Fibroblast of villous mesenchyme (primary cell): ENCODE measurements at places on chromosomes 7 and 10. TPM values are rescaled to one million over a fixed set of nuclear protein-coding genes. Genes with fewer than 3 reads are reported as not detected.

GRCh38 chr10:80290474-80291220, 1.2 kb upstream of the MAT1A start:
- DNase-seq: no peak

DNA sequence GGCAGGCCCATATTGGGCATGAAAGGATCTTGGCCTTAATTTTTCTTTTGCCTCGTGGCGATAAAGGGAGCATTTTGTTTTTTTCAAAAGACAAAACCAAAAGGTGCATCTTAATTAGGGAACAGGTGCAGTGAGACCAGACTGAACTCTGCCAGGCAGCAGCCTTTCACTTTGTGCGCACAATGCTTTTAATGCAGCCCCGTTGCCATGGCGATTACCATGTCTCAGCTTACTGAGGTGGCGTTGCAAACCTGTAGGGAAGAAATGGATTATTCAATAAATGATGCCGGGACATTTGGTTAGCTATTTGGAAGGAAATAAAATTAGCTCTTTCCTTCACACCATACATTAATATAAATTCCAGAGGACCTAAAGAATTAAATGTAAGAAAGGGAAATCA, 61.9 kb downstream of the MYL10 start:
- no peak for DNase-seq

GRCh38 chr7:95327356-95327755, 3.0 kb upstream of the PON1 start:
- no peak for DNase-seq

- DNase-seq: no peak
These were observed 14.4 kb downstream of the SPOCK2 start for GRCh38 chr10:72073708-72074573.

GRCh38 chr10:17066000-17066399, 63.6 kb downstream of the CUBN start:
- DNase-seq: no peak

The UPK3B gene
- 0.43 TPM in 1 of 2 replicates, not detected in the other for total RNA-seq

The IRF5 gene
- total RNA-seq: under 0.01 TPM in 1 of 2 replicates, not detected in the other
